Stimulated activated naive CD4-positive, alpha-beta T cell (primary cell): ENCODE measurements at places on chromosomes 1 and 21.

- DNase-seq: no peak
These were observed 32.5 kb downstream of the SLC22A15 start for GRCh38 chr1:116008656-116009390.

GRCh38 chr1:195019385-195019784 lies 1588.9 kb downstream of the KCNT2 start:
- DNase-seq: no peak

- DNase-seq: no peak
These were observed 10.3 kb downstream of the DENND4B start for GRCh38 chr1:153936011-153936802.

- no peak for DNase-seq
These were observed 165.9 kb downstream of the ADGRL4 start for GRCh38 chr1:78840453-78841271.

DNA sequence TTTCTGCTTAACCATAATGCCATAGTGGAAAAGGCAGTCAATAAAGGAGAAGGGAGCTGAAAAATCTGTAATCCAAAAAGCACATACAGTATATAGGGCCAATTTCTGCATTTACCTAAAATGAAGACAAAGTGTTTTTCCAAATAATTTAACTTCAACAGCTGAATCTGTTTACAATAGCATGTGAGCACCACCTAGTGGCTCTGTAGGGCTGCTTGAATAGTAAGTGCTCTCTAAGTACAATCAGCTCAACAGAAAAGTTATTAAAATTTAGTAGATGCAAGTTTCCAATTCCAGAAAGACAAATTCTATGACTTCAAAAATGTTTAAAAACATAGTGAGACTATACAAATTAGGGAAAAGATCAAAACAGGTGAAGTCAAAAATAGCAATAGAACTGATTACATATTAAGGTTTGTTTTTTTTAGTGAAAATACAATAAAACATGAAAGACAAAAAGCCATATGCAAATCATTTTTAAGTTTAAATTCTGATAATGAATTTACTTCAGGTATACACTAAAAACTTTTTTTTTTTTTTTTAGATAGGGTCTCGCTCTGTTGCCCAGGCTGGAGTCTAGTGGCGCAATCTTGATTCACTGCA lies 220.0 kb downstream of the SETD4 start:
- DNase-seq: peak; percentile 37

DNA sequence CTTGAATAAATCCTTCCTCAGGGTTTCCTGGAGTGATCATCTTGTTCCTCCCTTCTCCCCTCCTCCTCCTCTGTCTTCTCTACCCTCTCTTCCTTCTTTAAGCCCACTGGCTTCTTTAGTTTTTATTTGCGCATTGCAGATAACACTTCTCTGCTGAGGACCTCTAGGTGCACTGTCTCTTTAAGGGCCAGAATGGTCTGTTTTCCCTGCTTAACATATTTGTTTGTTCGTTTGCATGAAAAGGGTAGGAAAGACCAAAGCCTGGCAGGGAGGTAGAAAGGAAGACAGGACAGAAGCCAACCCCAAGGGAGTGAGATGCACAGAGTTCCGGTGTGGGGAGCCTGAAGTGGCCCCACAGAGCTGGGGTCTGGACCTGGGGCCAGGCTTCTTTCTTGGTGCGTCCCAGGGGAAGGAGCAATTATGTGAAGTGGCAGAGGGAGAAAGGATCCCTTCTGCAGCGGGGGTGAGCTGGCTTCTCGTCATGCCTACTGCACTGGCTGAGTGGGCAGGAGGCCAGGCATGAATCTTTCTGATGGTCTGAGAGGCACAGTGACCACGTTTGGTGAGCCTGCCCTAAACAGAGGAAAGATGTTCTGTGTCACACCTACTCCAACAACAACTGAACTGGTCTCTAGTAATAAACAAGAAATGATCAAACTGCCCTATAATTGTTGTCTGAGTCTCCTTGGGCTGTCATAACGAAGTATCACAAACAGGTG lies 232.7 kb downstream of the KCNJ6 start:
- no peak for DNase-seq

- DNase-seq: no peak
These were observed 71.0 kb downstream of the OLFML2B start for GRCh38 chr1:161952607-161953172.

DNA sequence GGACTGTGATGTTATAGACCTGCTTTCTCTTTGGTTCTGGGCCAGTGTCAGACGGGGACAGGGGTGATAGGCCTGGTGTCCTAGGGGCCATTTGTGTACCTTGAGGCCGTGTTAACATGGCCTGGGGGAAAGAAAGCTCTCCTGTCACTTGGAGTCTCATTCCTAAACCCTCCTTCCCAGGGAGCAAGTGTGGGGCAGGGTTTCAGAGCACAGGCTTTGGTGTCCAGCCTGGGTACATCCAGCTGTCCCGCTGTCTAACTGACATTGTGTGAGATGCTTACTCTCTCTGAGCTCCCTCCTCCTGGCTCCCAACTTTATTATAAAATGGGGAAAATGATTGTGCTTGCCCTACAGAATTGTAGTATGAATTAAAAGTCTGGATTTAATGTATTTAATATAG lies 32.6 kb upstream of the EPHA8 start:
- DNase-seq: no peak

GRCh38 chr1:204524986-204525385 lies 8.8 kb downstream of the MDM4 start:
- no peak for DNase-seq

GRCh38 chr1:27392778-27393635 lies 585 bp downstream of the GPR3 start:
- DNase-seq: no peak

DNA sequence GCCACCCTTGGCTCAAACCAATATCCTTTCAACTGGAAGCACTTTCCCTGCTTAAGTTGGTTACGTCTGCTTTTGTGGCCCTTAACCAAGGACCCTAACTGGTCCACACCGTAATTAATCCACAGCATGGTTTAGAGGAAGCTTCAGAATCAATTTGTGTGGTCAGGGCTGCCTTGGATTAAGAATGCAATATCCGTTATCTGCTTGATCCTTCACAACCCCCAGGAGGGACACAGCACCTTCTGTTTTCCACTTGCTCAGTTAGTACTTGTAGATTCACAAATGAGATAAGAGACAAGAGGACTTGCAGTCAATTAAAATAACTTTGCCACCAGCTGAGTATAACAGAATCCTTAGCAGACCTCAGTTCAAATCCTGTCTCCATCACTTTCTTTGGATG lies 56.9 kb upstream of the LRP8 start:
- no peak for DNase-seq

GRCh38 chr1:178885869-178886268 lies 15.0 kb upstream of the ANGPTL1 start:
- no peak for DNase-seq

DNA sequence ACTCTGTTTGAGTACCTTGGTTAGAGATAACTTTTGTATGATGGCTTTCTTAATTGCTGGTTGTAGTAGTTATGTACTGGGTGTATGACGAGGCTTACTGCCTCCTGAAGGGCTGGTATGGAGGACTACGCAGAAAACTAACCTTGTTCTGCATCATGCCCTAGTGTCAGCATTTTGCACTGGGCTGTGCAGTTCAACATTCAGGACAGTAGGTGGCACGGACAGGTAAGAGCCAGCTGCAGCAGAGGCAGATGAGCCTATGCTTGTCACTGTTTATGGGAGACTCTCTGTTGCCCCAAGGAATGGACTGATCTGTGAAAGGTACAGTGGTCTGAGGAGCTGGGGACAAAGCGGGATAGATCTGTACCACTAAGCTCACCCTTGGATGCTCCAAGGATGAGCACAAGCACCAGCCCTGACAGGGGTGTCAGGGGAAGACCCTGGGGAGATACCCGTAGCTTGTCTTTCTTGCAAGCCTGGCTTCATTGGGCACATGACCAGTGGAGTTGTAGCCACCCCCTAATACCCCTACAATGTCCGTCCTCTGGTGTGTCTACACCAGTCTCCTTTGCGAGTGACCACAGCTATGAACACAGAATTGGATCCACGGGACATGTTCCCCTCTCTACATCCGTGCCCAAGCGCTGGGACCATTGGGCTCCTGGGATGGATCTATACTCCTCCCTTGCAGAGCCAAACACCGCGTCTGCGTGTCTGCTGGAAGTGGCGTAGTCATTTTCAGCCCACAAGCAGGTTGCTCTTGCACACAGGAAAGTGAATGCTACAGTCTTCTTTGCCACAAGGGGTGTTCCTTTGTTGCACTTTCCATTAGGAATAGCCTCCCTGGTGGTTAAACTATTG lies 51.1 kb upstream of the CFHR3 start:
- DNase-seq: no peak

DNA sequence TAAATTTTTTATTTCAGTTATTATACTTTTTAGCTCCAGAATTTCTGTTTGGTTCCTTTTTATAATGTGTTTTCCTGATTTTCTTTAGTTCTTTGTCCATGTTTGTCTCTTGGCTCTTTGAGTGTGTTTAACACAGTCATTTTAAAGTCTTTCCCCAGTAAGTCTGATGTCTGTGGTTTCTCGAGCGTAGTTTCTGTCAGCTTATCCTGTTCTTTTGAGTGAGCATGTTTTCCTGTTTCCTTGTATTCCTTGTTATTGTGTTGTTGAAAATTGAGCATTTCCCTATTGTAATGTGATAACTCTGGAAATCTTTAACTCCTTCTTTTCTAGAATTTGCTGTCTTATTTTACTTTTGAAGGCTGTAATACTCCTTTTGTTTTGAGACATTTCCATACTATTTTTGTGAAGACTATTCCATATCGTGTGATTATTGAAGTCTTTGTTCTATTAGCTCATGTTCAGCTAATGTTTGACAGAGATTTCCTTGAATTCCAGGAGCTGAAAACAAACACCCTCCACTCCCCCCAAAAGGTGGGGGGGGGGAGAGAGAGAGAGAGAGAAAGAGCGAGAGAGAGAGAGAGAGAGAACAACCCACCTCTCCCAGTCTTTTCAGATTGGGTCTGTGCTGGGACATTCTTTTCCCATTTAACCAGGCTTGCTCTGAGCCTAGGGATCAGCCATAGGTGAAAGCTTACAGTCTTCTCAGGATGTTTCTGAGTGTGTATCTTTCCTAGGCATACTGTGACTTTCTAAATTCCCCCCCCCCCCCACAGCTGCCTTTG lies 38.3 kb downstream of the SDCCAG8 start:
- DNase-seq: no peak

DNA sequence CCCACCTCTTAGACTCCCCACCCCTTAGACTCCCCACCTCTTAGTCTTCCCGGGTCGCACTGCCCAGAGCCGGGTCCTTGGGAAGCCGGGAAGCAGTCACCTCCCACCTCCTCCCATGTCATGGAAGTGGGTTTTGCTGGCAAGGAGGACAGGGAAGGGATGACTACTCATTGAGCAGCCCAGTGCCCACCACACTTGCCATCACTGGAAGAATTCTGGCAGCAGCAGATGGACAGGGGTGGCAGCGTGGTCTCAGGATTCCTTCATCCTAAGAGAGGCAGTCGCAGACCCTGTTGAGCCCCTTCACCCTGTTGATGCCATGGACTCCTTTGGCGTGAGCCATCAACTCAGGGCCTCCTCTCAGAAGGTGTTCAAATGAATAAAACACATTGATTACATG lies 140.8 kb downstream of the PGBD5 start:
- DNase-seq: no peak

DNA sequence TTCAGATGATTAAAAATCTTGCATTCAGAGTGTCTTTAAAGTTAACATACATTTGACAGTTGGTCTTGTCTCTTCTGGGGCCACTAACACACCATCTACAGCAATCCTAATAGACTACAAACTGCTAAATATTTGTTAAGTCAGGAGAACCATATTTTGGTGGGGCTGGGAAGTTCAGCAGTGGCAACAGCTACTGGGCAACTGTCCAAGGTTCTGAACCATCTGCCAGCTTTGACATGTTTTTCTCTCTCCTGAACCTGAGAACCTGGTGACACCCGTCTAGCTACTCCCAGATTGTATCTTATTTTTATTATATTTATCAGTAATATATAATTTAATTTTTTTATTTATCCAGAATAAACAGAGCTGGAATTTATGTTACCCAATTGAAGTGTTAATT lies 199.0 kb upstream of the DPYD start:
- no peak for DNase-seq

DNA sequence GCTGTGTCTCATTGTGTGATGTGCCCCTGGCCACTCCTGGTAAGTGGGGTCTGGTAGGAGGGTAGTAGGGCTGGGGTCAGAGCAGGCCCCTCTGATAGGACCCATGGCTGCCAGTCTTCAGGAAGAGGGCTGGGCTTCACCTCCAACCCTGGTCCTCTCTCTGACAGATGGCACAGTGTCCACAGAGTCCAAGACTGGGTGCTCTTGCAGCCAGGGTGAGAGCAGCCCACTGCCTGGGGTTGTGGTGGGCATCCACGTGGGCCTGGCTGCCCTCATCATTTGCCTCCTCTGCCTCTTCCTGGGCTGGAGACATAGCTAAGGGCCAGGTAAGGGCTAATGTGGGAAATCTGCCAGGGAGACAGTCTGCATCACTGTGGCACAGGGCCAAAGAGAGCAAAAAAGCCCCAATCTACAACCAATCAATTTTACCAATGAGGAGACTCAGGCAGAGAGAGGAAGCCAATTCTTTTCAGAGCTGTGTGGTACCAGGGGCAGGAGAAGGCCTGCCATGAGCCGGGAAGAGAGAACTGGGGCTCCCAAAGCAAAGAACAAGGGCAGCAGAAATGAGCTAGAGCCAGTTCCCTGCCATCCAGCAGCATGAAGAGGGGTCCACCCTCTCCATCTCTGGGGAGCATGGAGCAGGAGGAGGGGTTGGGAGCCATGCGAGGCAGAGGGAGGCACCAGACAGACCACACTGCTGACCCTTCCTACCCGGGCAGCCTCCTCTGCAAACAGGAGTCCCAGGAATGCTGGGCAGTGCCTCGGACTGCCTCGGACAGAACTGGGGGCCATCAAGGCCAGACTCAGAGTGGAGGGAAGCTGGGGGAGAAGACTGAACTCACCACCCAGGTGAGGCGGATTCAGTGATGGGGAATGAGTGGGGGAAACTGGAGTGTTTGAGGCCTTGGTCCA lies 26.8 kb downstream of the SLC27A3 start:
- DNase-seq: no peak

GRCh38 chr1:186511761-186512637 lies 51.1 kb upstream of the PDC start:
- DNase-seq: no peak

DNA sequence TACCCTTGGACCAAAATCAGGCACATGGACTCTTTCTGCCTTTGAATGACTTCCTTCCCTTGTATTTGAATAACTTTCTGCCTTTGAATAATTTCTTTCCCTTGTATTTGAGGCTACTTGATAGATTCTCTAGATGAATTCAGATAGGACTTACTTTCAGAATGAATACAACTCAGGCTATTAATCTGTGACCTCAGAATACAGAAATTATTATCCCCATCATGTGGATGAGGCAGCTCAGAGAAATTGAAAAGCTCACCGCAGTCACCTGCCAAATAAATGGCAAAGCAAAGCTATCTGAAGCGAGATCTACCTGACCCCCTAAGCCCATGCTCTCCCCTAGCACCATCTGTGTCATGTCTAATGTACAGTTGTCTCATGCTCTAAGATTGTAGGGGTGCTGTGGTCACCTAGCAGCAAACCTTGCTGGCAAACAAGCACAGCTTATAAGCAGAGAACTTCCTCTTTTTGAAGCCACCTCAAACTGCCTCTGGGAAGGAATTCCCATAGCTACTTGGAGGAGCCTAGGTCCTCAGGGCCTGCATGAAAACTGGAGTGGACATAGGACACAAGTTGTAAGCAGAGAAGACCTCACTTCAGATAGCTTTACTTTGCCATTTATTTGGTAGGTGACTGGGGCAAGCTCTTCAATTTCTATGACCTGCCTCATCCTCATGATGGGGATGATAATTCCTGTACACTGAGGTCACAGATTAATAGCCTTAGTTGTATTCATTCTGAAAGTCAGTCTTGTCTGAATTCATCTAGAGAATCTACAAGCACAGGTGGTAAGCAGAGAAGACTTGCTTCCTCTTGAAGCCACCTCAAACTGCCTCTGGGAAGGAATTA lies 66.1 kb downstream of the FASLG start:
- DNase-seq: no peak

- no peak for DNase-seq
These were observed 232.1 kb downstream of the ASTN1 start for GRCh38 chr1:176932114-176933104.
